ENCODE measurements at places on chromosomes 11 and 22.

- DNase-seq: no peak
These were observed 24.1 kb downstream of the IRAG1 start for GRCh38 chr11:10669258-10670033.

GRCh38 chr22:49785046-49785521 is 42.6 kb downstream of the BRD1 start:
- DNase-seq: no peak

DNA sequence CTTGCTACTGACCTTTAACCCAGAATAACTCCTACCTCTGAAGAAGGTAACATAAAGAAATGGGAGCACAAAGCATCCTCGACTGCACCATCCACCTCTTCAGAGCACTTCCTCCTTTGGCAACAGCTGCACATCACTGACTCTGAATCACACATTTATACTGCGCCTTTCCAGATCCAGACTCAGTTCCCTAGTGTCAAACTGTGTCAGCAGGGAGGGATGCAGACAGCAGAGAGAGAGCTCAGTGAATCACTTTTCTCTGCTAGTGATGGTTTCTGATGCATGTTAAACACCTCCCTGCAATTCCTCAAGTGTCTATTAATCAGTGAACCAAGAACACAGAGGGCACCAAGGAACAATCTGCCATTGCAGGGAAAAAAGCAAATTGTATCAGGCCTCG is 118.9 kb downstream of the PLEKHA7 start:
- no peak for DNase-seq

GRCh38 chr11:36349351-36350136 is 53.5 kb downstream of the PRR5L start:
- DNase-seq: no peak

DNA sequence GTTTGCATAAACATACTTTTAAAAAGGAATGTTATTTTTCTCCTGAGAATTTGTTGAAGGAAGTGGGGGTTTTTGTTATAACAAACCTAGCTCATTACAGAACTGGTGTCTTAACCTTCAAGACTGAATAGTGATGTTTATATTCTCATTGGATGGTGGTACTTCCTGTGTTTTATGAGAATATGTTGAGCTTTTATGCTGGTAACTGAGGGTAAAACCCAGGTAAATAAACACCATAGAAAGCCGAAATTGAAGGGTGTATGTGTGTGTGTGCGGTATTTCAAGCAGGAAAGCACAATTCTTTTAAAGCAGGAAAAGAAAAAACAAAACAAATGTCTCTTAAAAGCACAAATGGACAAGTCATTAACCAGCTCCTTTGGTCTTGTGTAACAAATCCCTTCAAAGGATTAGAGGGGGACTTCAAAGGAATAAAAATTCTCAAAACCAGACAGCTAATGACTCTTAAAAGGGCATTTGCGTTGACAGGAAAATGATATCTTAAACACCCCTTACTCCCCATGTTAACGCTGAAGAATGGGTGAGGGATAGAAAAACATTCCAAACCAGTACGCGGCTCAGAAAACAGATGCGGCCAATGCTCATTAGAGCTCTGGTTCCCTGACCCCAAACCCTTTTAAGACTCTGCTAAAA is 23.8 kb downstream of the LMO2 start:
- no peak for DNase-seq

DNA sequence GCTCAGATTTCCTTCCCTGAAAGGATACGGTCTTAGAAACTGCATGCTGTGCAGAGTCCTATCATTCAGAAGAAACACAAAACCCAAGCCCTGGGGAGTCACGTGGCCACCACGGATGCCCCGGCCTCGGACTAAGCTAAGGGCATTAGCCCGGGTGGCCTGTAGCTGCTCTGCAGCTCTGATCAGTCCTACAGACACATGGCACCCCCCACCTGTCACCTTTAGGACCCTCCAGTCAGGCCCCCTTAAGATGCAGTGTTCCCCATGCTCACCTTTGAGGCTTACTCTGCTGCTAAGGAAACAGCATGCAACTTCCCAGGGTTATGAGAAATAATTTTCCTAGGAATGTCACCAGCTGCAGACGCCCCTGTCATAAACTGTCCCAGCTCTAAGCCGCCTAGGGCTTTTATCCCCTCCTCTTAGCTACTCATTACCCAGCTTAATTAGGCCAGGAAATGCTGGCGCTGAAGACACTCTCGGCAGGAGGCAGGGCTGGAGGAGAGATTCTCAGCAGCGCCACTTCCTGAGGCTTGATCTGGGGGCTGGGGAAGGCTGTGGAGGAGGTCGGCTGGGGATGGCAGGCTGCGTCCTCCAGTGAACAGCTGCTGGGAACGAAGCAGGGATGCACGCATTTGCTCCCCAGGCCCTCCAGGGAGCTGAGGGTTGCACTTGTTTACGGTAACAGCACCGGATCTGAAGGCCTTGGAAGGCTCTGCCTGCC is 47.2 kb upstream of the ADA2 start:
- no peak for DNase-seq

DNA sequence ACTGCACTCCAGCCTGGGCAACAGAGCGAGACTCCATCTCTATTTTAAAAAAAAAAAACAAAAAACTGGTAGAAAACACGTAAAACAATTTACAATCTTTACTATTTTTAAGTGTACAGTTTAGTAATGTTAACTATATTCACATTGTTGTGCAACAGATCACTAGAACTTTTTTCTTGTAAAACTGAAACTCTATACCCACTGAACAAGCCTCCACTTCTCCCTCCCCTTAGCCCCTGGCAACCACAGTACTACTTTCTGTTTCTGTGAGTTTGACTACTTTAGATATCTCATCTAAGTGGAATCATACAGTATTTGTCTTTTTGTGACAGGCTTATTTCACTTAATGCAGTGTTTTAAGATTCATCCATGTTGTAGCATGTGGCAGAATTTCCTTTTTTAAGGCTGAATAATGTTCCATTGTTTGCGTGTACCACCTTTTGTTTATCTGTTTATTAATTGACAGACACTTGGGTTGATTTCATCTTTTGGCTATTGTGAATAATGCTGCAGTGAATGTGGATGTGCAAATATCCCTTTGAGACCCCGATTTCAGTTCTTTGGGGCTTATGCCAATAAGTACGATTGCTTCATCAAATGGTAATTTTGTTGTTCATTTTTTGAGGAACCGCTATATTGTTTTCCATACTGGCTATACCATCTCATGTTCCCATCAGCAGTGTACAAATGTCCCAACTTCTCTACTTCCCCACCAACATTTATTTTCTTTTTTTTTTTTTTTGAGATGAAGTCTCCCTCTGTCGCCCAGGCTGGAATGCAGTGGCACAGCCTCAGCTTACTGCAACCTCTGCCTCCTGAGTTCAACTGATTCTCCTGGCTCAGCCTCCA is 11.0 kb downstream of the DDB2 start:
- peak; percentile 70 for DNase-seq

DNA sequence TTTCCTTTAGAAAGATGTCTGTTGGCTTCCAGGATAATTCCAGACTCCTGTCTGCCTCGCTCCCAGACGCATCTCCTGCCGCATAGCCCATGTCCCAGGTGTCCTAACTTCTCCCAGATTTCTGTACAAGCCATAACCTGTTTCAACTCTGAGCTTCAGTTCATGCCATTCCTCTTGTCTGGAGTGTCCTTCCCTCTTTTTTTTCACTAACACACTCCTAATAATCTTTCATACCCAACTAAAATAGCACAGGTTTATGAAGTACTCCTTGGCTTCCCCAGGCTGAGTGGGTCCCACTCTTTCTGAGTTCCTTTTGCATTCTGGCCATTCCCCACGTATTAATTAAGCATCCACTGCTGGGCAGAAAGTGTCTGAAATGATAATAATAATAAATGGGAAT is 123.0 kb downstream of the LDLRAD3 start:
- DNase-seq: no peak

DNA sequence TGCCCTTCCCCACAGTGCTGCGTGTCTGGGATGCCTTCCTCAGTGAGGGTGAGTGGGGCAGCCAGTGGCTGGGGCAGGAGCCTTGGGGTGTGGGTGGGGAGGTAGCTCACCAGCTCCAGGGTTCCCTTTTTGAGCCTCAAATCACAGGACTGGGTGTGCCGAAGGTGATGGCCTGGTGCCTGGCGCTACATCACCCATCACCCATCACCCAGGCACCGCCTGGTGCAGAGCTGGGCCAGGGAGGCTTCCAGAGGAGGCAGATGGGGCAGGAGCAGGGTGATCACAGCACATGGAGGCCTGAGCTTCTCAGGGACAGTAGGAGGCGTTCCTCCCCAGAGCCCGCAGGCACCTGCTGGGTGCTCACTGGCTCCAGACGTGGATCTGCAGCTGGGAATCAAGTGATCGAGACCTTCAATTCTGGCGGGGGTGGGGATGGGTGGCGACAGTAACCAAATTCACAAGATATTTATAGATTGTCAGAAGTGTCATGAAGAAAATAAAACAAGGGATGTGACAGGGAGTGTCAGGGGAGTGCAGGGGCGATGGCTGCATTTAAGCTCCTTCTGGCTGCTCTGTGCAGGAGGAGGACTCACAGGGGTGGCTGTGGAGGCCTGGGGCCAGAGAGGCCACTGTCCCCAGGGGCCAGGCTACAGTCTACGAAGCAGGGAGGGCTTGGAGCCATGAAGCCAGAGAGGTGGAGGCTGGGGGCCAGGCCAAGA is 3.2 kb downstream of the TBC1D10C start:
- DNase-seq: no peak

DNA sequence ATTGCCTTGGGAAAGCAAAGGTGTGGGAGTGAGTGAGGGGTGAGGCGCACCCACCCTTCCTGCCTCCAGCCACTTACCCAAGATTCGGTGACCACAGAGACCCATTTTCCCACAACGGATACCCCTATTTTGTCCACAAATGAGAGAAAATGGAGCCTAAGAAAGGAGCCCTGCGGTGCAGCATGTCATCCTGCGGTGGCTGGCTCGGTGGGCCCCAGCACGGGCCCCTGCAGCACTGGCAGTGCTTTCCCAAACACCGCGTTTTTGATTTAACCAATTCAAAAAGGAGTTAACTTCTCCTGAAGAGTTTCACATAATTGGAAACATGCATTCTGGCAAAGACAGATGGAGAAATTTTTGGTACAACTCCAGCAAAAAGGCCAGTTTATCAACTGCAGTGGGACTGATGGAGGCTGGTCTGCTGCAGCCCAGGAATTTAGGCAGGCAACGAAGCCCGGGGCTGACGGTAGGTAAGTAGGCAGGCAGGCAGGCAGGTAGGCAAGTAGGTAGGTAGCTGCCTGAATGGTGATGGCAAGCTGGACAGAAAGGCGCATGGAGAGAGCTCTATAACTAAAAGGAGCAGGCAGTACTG is 84.2 kb downstream of the FDX1 start:
- no peak for DNase-seq

DNA sequence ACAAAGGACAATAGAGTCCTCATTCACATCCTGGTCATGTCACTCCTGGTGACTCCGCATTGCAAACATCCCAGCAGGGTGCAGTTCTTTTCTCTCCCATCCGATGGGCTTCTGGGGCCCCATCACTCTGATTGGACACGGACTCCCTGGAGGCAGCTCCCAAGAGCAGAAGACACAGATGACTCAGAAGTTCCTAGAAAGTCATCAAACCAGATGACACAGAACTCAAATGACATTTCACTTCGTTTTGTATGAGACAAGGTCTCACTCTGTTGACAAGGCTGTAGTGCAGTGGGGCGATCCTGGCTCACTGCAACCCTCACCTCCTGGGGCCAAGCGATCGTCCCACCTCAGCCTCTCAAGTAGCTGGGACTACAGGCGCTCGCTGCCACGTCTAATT is 33.2 kb downstream of the ZNF195 start:
- DNase-seq: no peak

DNA sequence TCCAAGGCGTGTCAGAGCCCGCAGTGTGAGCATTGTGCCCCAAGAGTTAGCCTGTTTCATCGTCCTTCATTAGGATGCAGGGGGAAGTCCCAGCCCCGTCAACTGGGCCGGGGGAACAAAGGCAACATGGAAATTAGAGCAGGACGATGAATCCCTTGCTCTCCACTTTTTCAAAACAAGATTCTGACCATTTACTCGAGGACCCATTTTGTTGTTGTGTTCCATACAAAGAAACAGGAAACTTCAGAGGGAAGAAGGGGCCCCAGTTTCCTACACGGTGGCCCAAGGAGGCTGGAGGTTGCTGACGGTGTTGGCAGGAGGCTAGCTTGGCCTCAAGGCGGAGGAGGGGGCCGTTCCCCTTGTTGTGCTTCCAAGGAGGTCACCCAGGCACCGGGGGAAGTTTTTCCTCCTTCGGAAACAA is 44.0 kb upstream of the SLC1A2 start:
- DNase-seq: no peak

Data from activated CD4-positive, alpha-beta T cell treated with anti-CD3 and anti-CD28 coated beads, Interleukin-2, Interleukin-4, amounts not matched to agents 100 ng/mL and 50 ng/mL, durations not matched to agents 16 hours and 8 hours (primary cell).